T-helper 9 cell (primary cell): ENCODE measurements at places on chromosomes 1 and 21.

DNA sequence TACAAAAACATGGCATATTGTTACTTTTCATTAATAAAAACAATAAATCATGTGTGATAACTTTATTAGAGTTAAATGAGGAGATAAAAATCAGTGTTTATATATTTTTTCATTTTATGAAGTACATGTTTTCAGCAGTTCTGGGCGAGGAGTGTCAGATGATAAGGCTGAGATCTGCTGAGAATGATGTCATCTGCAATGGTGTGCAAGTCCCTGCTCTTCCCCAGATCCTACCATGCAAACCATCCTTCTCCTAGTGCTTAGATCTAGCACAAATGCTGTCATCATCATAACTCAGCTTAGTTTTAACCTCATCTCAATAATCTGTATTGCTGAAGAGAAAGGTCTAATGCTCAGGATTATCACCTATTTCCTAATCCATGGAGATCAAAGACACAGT lies 214.4 kb upstream of the DAB1 start:
- no peak for DNase-seq

- DNase-seq, result no peak
Observed at GRCh38 chr1:88111816-88112215, 572.3 kb upstream of the PKN2 start.

- DNase-seq, result no peak
Observed at GRCh38 chr1:116357487-116357886, 15.6 kb upstream of the ATP1A1 start.

- DNase-seq, result no peak
Observed at GRCh38 chr1:240435996-240436566, 175.9 kb downstream of the GREM2 start.

DNA sequence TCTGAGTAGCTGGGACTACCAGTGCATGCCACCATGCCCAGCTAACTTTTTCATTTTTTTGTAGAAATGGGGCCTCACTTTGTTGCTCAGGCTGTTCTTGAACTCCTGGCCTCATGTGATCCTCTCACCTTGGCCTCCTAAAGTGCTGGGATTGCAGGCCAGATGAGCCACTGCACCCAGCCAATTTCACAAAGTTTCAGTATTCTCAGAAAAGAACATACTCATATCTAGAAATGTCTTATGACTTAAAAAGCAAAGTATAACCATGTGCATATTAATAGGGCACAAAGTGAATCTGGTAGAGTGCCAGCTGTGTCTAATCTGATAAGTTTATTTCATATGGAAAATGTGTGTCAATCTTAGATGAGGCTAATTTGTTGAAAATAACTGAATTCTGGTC lies 87.5 kb upstream of the CACYBP start:
- no peak for DNase-seq

GRCh38 chr1:12064073-12064969 lies 1.2 kb downstream of the TNFRSF8 start:
- no peak for DNase-seq

DNA sequence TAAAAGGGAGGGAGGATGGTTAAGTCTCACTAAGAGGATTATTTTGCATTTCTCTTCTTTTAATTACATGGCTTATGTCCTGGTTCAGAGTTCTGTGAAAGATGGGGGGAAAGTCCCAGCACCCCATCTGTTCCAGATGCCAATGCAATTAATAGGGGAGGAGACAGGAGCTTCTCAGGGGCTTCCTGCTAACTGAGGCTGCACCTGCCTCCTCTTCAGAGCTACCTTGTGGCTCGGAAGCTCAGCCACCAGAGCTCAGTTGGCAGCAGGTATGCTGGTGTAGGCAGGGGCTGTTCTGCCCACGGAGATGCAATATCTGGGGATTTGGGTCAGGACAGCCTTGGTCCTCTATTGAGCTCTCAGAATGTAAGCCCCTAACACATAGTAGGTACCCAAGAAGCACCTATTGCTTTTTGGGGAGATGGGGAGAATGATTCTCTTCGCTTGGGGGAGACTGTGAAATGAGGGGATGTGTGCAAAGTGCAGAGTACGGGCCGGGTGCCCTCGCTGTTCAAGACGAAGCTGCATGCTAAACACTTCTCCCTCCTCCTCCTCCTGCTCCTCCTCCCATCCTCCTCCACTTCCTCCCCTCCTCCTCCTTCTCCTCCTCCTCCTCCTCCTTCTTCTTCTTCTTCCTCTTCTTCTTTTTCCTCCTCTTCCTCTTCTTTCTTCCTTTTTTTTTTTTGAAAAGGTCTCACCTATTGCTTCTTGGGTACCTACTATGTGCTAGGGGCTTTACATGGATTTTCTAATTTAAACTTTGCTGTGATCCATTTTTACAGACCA lies 279.0 kb downstream of the PTPRU start:
- DNase-seq, result no peak

DNA sequence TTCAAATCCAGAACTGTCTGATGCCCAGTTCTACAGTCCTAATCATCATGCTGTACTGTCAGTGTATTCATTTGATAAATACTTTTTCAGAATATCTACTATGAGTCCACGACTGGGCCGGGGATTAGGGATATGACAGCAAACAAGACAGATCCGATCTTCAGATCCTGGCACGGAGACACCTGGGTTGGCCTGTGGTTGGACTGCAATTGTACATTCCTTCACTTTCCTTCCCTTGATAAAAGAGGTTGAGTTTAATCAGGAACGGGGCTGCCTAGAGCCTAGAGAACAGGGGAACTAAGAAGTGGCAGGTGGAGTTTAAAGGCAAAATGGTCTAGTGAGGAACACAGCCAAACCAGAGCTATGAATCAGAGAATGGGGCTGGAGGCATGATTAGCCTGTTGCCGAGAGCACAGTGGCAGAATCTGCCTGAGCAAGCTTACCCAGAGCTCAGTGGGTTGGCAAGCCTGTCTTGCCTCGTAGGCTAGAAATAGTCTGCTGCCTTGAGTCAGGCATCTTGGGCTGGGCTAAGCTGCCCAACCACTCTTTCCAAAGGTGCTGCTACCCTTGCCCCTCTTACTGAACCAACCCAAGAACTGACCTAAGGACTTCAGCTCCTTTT lies 38.1 kb upstream of the PTCH2 start:
- no peak for DNase-seq

DNA sequence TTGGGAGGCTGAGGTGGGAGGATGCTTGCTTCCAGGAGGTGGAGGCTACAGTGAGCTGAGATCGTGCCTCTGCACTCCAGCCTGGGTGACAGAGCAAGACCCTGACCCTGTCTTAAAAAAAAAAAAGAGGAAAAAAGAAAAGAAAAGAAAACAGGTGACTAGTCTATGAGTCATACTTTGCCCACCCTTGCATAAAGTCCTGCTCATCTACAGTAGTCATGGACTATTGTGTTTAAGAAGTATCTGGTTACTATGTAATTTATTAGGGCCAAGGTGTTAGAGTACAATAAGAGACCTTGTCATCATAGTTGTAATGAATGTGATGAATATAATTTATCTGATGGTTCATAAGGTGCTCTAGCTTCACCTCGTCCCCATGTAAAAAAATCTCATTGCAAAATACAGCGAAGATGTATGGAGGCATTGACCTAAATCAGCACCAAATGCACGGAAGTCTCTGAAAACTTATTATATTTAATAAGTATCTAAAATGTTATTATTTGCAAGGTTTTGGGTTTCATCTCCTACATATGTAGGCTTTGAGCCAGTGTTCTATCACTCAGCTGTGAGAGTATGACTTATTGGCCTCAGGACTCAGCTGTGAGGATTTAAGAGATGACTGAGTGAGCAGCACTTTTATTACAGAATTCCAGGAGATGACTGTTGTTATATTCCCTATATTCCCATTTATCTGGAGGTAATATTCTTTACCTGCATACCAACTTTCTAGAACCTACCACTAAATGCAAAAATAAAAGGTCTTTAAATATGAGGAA lies 19.9 kb upstream of the KCNJ6 start:
- no peak for DNase-seq

- no peak for DNase-seq
Observed at GRCh38 chr1:9443913-9444445, 95.3 kb upstream of the SLC25A33 start.

- no peak for DNase-seq
Observed at GRCh38 chr1:6930732-6931300, 145.6 kb downstream of the CAMTA1 start.

- no peak for DNase-seq
Observed at GRCh38 chr1:91783423-91784170, 102.4 kb downstream of the TGFBR3 start.

GRCh38 chr1:30449003-30449402 lies 274.4 kb downstream of the MATN1 start:
- DNase-seq, result no peak

DNA sequence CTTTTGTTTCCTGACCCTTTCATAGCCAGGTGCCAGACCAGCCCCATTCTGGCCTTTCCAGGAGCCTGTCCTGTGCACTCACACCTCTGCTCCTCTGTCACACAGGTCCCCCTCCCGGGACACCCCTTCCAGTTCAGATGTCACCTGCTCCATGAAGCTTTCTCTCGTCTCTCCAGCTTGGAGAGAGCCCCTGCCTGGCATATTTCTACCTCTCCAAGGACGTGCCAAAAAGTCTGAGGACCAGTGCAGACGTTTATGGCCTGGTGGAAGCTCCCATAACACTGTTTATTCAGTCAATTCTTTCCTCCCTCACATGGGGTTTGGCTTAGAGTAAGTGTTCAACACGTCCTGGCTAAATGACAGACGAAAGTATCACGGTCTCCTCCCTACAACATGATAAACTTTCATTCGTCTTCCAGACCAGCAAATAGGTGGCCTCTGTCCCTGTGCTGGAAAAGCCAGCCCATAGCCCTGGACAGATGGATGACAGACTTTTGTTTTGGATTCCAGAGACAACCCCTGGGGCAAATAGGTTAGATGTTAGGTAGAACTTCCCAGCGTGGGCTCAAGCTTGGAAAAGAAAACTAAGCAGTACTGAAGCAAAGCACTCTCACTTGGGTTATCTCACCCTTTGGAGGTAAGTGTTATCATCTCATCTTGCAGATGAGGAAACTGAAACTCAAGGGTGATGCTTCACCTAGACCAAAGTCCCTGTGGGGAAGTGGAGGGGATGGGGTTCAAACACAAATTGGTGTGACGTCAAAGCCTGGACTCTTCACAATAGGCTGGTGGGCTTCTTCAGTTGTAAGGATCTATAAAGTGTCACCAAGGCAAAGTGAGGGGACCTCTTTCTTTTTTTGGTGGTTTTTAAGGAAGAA lies 52.9 kb upstream of the ECE1 start:
- no peak for DNase-seq

DNA sequence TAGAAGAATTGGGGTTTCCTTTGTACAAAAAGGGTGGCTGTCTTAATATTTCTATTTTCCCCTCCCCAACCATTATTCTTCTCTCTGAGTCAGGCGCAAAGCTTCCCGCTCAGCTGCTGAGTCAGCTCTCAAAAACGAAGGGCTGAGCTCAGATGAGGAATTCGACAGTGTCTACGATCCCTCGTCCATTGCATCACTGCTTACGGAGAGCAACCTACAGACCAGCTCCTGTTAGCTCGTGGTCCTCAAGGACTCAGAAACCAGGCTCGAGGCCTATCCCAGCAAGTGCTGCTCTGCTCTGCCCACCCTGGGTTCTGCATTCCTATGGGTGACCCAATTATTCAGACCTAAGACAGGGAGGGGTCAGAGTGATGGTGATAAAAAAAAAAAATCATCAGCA lies 3.0 kb upstream of the TUFT1 start:
- no peak for DNase-seq

- DNase-seq, result no peak
Observed at GRCh38 chr1:77583483-77583882, 99.0 kb downstream of the ZZZ3 start.

DNA sequence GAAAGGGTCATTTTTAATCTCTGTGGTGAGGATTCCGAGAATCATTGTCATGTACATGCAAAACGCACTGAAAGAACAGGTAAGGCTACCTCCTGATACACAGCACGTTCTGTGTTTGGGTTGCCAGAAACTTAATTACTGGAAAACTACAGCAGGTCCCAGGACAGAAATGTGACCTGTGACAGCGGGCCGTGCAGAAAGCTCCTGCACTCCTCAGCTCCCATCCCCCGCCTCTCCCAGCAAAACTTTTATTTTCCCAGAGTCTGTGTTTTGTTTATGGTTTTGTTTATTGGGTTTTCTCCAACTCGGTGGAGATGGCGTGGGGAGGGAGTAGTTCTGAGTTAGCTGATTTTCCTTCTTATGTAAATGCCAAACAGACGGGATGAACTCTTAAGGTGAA lies 44.7 kb downstream of the SLC44A3 start:
- no peak for DNase-seq

GRCh38 chr1:24373710-24374109 lies 39.9 kb downstream of the STPG1 start:
- DNase-seq, result no peak

DNA sequence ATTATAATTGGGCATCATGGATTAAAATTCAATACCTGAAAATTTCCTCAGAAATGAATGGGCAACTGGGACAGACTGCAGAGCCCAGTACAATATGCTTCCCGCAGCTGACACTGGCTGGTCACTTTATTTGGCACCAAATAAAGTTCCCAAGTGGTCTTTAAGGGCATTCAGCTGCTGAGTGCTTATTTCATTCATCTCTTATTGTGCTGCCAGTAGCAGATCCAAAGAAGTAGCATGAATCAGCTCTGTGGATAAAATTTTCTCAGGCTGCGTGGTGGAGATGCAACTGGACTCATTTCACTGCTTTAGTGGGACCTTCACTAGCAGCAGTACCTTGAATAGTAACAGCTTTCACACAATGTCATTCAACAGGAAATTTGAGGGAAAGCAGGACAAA lies 226.3 kb upstream of the ADGRL2 start:
- DNase-seq, result no peak

DNA sequence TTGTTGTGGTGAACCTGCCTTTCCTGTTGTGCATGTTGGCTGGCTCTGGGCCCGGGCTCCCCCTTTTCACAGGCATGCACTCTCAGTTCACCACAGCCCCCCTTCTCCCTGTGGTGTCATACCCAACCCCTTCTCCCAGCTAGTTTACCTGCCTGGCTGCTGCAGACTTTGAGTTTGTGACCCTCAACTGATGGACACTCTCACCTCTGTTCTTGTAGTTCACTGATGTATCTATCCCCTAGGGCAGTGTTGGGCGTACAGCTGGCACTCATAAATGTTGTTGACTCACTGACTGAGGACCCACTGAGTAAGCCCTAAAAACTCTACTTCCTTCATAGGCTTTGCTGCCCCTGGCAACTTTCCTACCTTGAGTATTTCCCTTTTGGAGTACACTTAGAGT lies 54.9 kb downstream of the WDR64 start:
- peak; percentile 2 for DNase-seq

- no peak for DNase-seq
Observed at GRCh38 chr1:43455213-43455889, 1.6 kb upstream of the HYI start.

DNA sequence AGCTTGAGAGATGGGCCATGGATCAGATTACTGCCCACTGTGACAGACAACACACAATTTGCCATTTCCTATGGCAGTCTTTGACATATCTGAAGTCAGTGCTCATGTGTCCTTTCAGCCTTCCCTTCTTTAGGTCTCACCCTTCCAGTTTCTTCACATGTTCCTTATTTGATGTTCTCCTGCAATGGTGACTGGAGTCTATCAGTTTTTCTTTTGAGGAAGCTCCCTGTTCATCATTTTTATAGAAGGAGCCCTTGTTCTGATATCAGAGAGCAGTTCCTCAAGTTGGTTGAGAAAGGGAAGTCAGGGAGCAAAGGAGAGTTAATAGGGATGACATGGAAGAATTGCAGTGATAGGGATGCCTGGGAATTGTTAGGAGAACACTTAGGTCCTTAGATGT lies 42.2 kb downstream of the DISC1 start:
- DNase-seq, result no peak

GRCh38 chr1:2606396-2606880 lies 19.9 kb downstream of the PRXL2B start:
- no peak for DNase-seq

- DNase-seq, result no peak
Observed at GRCh38 chr21:45949928-45950739, 31.4 kb upstream of the COL6A1 start.
